ENCODE measurements at places on chromosomes 16 and 17.

DNA sequence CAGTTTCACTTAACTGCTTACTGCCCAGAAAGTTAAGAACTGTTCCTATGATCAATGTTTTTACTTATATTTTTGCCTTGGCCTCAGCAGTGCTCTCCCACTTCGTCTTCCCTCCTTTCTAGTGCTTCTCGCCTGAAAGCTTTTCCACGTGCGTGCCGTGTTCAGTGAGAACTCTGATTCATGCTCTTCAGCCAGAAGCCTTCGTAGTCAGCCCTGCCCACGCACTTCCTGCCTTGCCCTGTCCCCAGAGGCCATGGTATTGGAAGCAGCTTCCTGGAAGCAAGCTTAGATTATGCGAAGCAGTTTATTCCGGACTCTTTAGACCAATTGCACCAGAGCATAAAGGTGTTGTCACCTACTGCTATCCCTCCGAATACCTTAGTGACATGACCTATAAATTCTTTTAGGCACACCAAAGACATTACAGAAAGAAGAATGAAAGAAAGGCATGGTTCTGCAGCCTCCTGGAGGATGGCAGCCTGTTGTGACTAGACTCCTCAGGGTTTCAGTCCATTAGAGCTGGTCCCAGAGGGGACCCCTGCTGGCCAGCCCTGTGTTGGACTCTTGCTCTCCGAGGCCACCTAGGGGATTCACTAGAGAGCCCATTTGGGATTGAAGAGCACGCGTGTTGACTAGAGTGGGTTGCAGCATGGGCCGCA, 105.2 kb downstream of the RPTOR start:
- DNase-seq: peak; percentile 78

DNA sequence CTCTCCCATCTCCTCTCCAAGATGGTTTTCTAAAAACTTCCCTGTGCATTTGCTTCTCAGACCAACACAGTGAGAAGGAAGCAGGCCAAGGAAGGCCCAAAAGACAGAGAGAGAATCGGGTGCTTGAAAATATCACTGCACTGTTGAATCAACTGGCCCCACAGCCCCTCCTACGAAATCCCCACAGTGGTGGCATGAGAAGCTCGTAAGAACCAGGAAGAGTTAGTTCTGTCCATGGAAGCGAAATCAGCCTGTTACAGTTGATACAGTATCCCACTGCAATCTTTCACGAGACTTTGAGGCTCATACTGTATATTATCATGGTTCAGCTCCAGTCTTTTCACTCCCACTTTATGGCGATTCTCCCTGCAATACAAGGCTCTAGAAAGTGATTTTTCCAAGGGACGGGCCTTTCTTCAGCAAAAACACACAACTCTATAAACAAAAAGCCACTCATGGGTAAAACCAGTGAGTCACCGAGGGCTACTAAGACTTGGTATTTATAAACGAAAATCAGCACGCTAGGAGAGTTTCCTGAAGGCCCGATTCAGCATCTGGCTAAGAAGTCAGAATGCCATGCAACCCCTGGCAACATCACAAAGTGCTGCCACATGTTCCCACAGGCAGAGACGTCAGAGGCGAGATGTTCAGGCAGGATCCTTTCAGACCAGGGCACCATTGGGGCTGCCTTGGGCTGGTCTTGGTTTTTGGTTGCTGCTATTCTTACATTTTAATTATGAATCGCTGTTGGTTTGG, 185.7 kb downstream of the IRX5 start:
- no peak for DNase-seq

GRCh38 chr17:44797802-44798201, 32.3 kb downstream of the GJC1 start:
- DNase-seq: no peak

GRCh38 chr16:88465387-88465983, 12.4 kb downstream of the ZFPM1 start:
- no peak for DNase-seq

GRCh38 chr16:76947749-76948148, 243.2 kb upstream of the MON1B start:
- DNase-seq: no peak
